ENCODE measurements at places on chromosomes 6 and 20. TPM values are rescaled to one million over a fixed set of nuclear protein-coding genes. Genes with fewer than 3 reads are reported as not detected.

GRCh38 chr6:62942000-62942399 lies 269.3 kb upstream of the FKBP1C start:
- no peaks in the 10 kb centered on the region for H3K36me3 ChIP-seq
- no peak for DNase-seq
- no peaks in the 10 kb centered on the region for H3K27me3 ChIP-seq
- no peaks in the 10 kb centered on the region for H3K4me1 ChIP-seq

DNA sequence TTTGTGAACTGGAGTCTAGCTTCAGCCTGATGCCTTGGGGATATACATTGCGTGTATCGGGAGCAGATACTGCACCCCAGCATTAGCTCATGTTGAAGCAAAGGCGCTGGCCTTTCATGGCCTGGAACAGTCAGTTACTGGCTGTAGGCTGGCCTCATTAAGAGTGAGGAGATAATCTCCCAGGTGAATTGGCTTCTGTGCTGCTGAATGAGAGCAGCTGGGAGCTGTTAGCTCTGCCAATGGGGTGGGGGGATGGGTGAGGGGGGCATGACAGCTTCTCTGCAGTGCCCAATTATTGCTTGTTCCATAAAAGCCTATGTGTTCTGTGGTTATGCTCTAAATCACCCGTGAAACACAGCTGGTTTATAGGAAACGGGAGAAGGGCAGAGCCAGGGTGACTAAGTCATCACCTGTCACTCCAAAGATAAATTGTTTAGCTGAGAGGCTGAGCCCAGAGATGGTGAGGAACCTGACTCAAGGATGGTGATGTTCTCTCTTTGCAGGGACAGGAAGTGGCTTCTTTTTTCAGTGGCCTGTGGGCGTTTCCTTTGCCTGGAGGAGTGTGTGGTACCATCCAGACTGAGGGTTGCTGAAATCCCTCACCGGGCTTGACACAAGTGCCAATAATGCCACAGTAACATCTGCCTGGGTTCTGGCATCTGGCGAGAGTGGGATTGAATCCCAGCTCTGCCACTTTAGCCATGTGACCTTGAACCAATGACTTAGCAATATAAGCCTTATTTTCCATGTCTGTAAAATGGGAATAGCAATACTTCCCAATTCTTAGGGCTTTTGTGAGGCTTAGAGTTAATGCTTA lies 170.8 kb downstream of the BCAS1 start:
- no peak overlapping the region for H3K4me3 ChIP-seq
- peaks cover 12% of the 10 kb centered on the region for H3K4me1 ChIP-seq
- H3K27ac ChIP-seq: peak overlapping the region; percentile 39
- no peaks in the 10 kb centered on the region for H3K27me3 ChIP-seq
- no peaks in the 10 kb centered on the region for H3K36me3 ChIP-seq

DNA sequence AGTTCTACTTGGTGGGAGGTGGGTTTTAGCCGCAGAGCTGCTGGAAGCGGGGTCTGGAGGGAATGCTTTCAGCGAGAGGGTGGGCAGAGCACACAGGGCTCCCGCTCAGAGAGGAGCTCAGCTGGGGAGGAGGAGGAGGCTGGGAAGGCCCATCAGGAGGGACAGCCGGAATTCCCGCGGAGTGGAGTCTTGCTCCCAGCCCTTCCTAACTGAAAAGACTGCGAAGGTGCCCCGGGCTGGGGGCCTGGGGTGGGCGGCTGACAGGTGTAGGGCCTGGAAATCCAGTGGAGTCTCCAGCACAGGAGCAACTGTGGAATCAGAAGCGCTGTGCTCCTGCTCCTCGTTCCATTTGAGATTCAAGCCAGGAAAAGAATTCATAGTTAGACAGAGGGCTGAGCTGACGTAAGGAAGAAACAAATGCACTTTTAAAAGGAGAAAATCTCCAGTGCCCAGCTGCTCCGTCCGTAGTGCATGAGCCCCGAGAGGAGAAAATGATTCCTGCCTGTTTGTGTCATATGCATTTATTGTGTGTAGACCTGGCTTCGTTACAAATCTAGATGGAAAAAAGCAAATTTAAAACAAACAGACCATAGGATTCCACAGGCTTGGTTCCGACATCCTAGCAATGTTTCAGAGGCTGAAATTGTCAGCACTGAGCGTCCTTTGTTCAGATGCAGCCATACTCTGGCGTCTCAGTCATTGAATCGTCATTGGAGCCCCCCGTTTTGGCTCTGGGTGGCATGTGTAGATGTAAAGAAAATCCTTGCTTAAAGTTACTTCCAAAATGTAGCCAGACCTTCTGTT lies 197.7 kb downstream of the SMOC2 start:
- no peak overlapping the region for H3K27ac ChIP-seq
- H3K36me3 ChIP-seq: no peaks in the 10 kb centered on the region
- H3K4me3 ChIP-seq: no peak overlapping the region
- H3K27me3 ChIP-seq: no peaks in the 10 kb centered on the region
- H3K4me1 ChIP-seq: no peaks in the 10 kb centered on the region

Gene SCAND1
- 11.7 TPM for total RNA-seq

Gene MAP3K4
- 20.4 TPM for total RNA-seq

Gene C20orf144
- under 0.01 TPM for total RNA-seq

DNA sequence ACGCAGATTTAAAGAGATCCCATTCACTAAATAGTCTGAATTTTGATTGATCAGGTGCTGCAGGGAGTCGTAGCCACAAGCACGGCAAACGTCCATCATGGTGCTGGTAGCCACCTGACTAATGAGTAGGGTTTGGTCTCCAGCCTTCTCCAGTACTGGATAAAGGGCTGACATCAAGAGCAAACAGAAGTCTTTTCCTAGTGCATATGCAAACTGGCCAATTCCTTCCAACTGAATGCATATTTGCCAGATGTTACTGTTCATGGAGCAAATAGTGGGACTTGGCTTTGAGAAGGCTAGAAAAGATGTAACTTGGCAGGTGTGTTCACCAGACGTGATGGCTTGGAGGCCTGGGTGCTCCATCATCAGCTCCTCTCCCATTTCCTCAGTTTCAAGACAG lies 21.6 kb downstream of the TTI1 start:
- no peaks in the 10 kb centered on the region for H3K4me1 ChIP-seq
- no peak overlapping the region for H3K27ac ChIP-seq
- H3K36me3 ChIP-seq: peaks cover 28% of the 10 kb centered on the region
- H3K27me3 ChIP-seq: no peaks in the 10 kb centered on the region

All from IMR-90 (cell line).